Naive thymus-derived CD4-positive, alpha-beta T cell (primary cell): ENCODE measurements at places on chromosomes 2 and 18. TPM values are rescaled to one million over a fixed set of nuclear protein-coding genes. Genes with fewer than 3 reads are reported as not detected.

The PLA2R1 gene
- total RNA-seq = not detected in 2 replicates

The CROCC2 gene
- not detected for total RNA-seq

The C1QL2 gene
- not detected for total RNA-seq

The MXD1 gene
- 22.9 and 26.1 TPM in 2 replicates for total RNA-seq

The PLEKHM3 gene
- total RNA-seq = 16.1 TPM

The C2orf15 gene
- total RNA-seq = 1.6 TPM

The CTAGE1 gene
- not detected in 2 replicates for total RNA-seq

The NDC80 gene
- 2.5 TPM for total RNA-seq

The CHRNG gene
- not detected for total RNA-seq

The CCDC74B gene
- 0.73 TPM for total RNA-seq

The HOXD12 gene
- total RNA-seq = not detected

The CD302 gene
- 1.3 TPM for total RNA-seq

The SH3BP4 gene
- 0.80 TPM for total RNA-seq
